ENCODE measurements at places on chromosomes 12 and 14.
A peak's percentile ranks its signal among the peaks of the same experiment; 100 is the strongest.

DNA sequence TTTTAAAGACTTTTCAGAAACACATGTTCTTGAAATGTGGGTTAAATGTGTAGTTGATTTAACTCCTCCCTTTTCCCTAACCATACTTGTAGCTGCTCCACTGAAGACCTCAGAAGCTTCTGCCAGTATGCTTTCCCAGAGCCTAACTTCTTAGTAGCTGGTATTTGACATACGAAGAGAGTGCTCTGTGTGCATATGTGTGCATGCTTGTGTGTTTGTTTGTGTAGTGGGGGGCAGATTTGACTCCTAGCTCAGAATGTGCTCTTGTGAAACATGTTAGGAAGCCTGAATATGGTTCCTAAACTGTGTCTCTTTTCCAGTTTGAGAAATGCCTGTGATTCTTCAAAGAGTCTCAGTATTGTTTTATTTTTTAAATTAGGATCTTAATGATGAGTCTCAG, 420.4 kb downstream of the PCNX1 start:
- no peak for DNase-seq

DNA sequence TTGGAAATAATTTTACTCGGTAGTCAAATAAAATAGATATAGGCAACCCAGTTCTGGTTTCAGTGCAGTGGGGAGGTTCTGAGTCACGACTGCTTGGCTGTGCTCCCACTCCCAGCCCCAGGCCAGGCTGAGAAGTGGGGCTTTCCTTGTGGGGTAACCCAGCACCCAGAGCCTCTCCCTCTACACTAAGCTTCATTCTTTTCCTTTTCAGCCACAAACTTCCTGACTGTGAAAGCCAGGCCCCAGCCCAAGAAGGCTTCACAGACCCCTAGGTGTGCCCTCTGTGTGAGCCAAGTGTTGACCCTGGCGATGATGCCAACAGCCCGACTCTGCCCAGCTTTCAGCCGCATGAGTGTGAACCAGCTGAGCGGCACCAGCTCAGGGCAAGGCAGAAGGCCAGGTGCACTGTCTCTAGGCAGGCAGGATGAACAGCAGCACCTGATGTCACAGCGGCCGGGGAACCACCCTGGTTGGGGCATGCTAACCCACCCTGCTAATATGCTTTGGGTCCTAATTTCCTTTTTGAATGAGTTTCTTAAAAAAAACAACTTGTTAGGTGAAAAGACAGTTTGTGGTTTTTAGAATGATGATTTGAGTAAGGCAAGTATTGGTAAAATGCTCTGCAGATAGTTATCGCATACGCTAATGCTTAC, 42.2 kb upstream of the ATP23 start:
- peak; percentile 68 for DNase-seq

DNA sequence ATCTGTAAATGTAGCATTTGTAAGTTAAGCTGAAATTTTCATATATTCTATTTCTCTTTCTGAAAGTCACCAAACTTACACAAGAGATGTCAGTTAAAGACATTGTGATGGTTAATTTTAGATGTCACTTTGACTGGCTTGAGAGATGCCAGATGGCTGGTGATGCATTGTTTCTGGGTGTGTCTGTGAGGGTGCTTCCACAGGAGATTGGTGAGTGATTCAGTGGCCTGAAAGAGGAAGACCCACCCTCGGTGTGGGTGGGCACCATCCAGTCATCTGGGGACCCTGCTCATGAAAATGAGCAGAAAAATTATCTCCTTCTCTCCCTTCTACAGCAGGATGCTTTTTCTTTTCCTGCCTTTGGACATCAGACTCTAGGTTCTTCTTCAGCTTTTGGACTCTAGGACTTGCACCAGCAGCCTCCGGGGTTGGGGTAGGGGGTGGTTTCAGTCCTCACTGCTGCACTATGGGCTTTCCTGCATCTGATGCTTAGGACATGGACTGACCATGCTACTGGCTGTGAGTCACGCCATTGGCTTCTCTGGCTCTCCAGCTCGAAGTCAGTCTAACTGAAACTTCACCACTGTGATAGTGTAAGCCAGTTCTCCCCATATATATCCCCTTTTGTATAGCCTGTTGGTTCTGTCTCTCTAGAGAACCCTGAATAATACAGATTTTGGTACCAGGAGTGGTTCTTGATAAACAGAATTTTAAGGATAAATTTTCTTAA, 20.9 kb downstream of the PDE6H start:
- no peak for DNase-seq

- no peak for DNase-seq
Measured at GRCh38 chr14:20460458-20461224, 593 bp downstream of the PIP4P1 start.

GRCh38 chr14:102907980-102908730, 14.3 kb upstream of the AMN start:
- no peak for DNase-seq

GRCh38 chr12:59041241-59042121, 121.2 kb upstream of the LRIG3 start:
- no peak for DNase-seq
